ENCODE measurements at places on chromosomes 2 and 18.

- DNase-seq, result no peak
These were observed 32.1 kb upstream of the KCNG2 start for GRCh38 chr18:79765491-79766245.

GRCh38 chr2:196191541-196191940 is 20.2 kb upstream of the STK17B start:
- no peak for DNase-seq

GRCh38 chr2:100655936-100656534 is 93.2 kb downstream of the PDCL3 start:
- no peak for DNase-seq

- no peak for DNase-seq
These were observed 318.8 kb upstream of the TMEFF2 start for GRCh38 chr2:192513575-192513974.

DNA sequence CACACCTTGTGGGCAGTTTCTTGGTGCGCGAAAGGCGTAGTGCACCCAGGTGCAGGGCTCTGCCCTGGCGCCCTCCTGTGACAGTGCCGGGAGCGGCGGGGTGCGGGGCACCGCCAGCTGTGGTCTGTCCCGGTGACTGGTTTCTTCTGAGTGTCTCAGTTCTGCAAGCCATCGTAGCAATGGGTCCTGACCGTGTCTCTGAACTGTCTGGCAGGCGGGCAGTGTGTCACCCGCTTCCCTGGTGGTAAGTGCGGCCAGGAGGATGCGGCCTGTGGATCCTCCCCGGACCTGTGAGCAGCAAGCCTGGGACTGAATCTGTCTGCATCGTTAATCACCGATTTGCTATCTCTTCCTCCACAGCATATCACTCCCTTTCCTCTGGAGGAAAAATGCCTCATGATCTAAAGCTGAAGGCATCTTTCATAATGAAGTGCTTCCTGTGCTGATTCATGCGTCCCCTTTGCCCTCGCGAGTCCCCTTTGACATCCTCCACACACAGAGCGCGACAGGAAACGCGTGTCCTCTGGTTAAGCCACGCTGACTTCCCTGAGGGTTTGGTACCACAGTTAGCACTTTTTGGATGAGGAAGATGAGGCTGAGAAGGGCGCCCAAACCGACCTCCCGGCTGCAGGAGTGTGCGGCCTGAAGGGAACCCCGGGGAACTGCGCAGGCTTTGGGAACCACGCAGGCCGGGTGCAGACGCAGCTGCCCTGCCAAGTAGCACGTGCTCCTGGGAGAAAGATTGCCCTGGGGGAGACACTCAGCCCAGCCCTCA is 416.0 kb upstream of the HS6ST1 start:
- DNase-seq, result peak; percentile 57

- no peak for DNase-seq
These were observed 14.4 kb upstream of the TMEM131 start for GRCh38 chr2:98009887-98010760.

DNA sequence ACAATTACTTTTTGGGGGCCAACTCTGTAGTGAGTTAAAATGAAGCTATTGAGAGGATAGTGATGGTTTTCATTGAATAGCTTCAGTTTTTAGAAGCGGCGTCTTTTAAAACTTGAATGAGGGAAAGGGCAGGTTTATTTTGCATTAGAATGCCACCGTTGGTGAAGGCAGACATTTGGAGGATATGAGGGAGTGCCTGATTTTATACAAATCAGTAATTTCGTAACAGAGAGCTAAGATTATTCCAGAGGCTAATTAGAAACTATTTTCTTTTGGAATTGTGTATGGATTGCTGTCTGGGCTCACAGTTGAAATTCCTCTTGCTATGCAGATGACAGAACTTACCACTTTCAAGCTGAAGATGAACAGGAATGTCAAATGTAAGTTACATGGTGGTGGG is 67.6 kb downstream of the ITGB1BP1 start:
- no peak for DNase-seq

DNA sequence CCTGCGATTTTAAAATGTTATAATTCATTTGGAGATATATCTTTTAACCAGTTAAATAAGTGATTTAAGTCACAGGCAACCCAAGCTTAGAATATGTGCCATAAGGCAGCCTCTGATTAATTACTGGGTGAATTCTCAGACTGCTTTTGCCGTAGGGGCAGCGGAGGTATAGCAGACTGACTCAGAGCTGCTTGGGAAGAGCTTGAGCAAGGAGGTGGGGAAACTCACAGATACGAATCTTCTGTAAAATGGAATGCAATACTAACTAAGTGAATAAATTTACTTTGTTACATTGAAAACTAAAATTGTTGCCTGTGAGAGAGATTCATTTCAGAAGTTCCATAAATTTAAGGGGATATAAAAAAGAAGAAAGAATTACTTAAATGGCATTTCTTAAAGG is 115.4 kb downstream of the KYNU start:
- no peak for DNase-seq

DNA sequence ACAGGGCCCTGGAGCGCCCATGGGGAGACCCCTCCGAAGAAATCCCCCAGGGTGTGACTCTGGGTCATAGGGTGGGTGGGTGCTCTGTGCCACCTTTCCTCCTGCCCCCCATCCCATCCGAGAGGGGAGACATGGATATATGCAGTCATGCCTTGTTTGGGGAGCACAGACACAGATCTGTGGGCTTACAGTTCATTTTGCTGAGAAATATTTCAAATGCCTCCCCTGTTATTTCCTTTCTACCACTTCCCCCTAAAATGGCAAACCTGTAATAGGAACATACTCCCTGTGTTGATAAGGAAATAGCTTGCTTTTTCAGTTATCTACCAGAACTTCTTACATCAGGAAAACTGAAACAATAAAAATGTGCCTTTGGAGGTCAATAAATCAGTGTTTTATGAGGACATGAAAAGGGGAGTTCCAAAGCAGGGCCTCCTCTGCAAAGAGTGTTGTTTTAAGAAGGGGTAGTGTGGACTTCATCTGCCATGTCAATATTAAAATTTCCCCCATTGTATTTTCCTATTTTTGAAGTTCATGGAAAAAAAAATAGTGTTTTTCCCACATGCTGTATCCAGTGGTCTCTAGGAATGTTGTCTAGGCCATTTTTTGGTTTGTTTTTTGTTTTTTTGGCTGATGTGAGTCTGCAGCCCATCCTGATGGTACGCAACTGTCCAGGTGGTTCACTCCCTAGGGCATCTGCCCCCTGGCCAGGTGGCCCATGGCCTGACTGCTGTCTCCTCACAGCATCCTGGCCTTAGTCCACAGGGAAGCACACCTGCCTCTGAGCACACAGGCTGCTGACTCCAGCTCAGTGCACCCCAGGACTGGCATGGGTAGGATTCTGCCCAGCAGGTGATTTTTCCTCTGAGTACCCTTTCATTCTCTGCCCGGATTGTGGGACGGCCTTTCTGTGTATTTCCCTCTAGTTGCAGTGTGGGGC is 3.7 kb downstream of the TNFRSF11A start:
- DNase-seq, result no peak

DNA sequence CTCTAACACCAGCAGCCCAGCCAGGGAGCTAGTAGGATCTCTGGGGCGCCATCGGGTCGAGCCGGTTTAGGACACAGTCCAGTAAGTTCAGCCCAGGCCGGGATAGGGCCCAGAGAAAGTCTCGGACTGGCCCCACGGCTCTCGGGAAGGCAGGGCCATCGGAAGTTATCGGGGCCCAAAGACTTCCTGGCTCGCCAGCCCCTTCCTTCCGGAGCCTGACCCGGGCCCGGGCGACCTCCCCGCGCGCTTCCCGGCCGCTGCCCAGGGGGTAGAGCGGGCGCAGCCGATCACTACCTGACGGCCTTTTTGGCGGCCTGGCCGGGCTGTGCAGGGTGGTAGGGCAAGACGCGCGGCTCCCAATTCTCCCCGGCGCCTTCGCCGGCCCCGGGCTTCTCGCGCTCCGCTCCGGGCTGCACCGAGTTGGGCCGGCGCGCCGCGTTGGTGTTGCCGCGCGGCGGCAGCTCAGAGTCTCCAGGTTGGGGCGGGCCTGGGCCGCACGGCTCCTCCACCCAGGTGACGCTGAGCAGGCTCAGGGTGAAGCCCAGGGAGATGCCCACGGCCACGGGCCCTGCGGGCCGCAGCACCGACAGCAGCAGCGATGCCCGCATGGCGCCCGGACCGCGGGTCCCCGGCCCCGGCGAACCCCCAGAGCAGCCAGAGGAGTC is 546 bp downstream of the CHPF start:
- DNase-seq, result no peak

DNA sequence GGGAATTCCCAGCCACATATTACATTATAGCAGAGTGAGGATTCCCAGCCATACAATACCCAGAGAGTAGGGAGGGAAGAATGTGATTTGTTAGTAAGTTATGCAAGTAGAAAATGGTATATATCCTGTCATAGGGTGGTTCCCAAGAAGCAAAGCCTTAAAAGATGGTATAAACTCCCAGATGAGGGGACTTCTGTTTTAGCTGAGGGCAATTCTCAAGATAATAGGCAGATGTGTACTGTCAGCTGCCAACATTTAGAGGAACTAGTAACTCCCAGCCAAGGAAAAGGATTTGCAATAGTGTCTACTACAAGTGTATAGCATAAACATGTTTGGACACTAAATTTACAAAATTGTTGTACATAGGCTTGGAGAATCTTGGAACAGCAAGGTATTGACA is 86.5 kb downstream of the XDH start:
- no peak for DNase-seq

- no peak for DNase-seq
These were observed 19.2 kb upstream of the MAPRE3 start for GRCh38 chr2:26951236-26951635.

DNA sequence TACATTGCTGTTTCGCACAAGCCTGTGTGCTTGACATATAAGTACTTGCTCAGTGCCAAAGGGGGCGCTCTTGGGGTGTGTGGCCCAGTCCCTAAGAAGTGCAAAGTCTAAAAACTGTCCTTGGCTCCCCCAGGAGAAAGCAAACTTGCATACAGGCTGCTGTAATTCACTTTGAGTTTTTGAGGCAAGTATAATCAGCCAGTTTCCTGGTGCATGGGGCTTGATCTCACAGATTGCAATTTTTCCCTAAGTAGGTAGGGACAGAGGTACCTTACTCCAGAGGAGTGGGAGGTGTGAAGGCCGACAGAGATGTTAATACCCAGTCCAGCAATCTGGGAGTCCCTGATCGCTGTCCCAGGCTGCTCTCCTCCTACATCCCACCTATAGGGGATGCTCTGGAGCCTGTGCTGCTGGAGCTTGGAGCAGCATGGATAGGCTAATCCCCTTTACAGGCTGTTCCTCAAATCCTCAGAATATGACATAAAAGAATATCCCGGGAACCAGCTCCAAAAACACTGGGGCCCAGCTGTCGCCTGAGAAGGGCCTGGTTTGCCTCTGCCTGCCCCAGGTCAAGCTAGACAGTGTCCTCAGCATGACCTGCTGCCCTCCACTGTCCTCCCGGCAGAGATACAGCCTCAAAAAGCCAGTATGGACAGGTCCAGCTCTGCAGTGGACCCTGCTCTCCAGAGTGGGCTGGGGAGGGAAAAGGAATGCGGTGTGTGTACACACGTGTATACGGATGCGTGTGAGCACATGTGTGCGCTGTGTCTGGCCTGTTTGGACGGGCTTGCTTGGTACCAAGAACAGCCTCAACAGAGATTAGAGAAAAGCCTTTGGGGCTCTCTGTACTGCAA is 136.5 kb upstream of the HAAO start:
- DNase-seq, result peak; percentile 63

GRCh38 chr2:138853296-138853695 is 73.1 kb upstream of the NXPH2 start:
- no peak for DNase-seq

DNA sequence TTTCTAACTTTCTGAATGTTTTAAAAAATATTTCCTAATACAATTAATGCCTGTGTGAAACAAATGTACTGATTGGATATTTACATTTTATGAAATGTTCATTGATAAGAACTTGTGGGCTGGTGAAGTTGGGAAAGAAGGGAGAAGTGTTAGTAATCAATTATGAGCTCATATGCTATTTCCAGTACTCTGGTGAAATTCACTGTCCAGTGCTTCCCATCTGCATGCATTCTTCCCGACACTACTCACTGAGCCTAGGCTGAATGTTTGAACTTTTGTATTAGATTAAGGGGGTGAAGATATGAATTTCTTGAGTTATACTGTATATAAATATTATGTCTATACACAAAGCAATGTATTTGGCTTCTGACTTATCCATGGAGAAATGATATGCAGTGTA is 36.0 kb downstream of the SKA1 start:
- DNase-seq, result no peak

- DNase-seq, result no peak
These were observed 59.9 kb upstream of the TANK start for GRCh38 chr2:161100211-161100895.

DNA sequence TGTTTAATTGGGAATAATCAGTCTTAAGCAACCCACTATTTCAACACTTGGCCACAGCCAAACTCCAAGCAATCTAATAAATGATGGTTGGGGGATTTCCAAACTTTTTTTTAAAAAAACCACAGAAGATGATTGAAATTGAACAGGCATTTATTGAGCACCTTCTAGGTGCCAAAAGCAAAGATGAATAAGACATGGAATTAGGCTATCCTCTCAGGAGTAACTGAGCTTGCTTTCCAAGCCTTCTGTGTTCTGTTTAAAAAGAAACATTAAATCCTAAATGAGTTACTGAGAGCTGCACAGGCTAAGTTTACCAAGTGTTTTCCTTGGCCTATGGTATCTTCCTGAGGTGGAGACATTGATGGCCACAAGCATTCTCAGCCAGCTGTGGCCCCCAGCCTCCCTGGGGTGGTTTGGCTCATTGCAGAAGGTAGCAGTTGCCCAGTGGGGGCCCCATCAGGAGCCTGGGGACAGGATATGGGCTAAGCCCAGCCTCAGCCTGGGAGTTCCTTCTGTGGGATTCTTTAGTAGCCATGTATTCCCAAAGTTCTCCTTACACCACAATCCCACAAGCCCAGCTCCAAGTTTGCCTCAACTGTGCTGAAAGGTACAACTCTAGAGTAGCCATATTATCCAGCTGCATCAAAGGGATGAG is 174.3 kb downstream of the C1D start:
- DNase-seq, result no peak

- no peak for DNase-seq
These were observed 9.5 kb downstream of the SDC1 start for GRCh38 chr2:20215183-20216040.

DNA sequence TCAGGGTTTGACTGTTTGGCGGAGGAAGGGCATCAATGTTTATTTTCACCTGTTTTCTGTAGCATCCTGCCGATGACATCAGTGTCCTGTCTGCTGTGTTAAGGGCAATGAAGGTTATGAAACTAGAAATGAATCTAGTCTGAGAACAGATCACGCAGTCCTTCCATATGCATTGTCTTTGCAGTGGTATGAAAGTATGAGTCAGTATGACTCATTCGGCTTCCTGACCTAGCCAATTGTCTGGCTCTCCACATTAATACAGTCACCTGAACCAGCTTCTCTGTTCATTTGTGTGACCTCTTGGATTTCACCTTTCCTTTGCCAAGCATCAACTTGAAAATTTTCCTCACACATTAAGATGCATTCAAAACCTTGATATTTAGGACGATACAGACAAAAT is 353.8 kb downstream of the RND3 start:
- DNase-seq, result no peak

All from right cardiac atrium (tissue), 5 donors.